Astrocyte of the cerebellum (primary cell): ENCODE measurements at places on chromosomes 7 and 10.

- no peak for DNase-seq
Observed at GRCh38 chr7:95758187-95758586, 14.2 kb upstream of the DYNC1I1 start.

DNA sequence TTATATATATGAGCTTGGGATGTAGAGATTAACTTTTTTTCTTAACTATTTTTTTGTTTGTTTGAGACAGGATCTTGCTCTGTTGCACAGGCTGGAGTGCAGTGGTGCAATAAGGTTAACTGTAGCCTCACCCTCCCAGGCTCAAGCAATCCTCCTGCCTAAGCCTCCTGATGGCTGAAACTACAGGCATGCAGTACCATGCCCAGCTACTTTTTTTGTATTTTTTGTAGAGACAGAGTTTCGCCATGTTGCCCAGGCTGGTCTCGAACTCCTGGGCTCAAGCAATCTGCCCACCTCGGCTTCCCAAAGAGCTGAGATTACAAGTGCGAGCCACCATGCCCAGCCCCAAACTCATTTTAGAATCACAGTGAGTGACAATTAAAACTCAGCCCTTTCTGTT lies 105.2 kb downstream of the CUBN start:
- no peak for DNase-seq

DNA sequence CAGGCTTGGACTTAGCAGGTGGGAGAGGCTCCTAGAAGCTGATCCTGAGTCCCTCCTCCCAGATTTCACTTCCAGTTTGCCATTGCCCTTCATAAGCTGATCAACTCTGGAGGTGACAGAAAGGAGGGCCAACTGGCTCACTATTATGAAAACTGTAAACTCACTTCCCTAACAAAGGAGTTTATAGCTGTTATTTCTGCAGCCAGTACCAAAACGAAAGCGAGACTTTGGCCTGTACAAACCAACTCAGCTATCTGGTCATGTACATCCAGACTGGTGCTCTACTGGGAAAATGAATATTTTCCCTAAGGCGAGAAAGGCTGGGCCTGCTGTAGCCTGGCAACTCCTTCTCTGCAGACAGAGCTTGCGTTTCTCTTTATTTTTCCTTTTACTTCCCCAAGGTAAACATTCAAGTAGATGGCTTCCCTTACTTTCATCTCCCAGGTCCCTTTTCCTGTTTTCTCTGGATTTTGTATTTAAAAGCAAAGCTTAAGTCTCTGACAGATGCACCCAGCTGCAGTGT lies 54.7 kb downstream of the GALNT17 start:
- DNase-seq: no peak

- no peak for DNase-seq
Observed at GRCh38 chr10:13072339-13072738, 27.6 kb upstream of the OPTN start.

- DNase-seq: no peak
Observed at GRCh38 chr10:95569368-95569767, 8.2 kb upstream of the SORBS1 start.

GRCh38 chr7:69819333-69819705 lies 221.0 kb downstream of the AUTS2 start:
- DNase-seq: no peak

- DNase-seq: no peak
Observed at GRCh38 chr10:103651333-103651732, 157.8 kb downstream of the NEURL1 start.

DNA sequence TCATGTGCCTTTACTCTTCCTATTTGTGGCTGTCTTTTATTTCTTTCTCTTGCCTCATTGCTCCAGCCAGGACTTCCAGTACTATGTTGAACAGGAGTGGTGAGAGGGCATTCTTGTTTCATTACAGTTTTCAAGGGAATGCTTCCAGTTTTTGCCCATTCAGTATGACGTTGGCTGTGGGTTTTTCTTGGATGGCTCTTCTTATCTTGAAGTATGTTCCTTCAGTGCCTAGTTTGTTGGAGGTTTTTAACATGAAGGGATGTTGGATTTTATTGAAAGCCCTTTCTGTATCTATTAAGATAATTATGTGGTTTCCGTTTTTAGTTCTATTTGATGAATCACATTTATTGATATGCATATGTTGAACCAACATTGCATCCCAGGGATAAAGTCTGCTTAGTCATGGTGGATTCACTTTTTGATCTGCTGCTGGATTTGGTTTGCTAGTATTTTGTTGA lies 96.8 kb downstream of the GLCCI1 start:
- DNase-seq: peak; percentile 92

DNA sequence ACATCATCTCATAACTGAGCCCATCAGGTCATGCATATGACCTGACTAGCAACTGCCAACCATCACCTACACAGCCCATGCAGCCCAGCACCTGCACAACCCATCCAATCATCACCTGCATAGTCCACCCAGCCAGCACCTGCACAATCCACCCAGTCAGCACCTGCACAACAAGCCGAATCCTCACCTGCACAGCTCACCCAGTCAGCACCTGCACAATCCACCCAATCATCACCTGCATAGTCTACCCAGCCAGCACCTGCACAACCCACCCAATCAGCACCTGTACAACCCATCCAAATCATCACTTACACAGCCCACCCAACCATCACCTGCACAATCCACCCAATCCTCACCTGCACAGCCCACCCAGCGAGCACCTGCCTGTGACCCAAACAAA lies 33.4 kb upstream of the WDFY4 start:
- DNase-seq: no peak

GRCh38 chr7:50400114-50400513 lies 50.0 kb downstream of the FIGNL1 start:
- no peak for DNase-seq

GRCh38 chr10:24307696-24308485 lies 99.0 kb downstream of the KIAA1217 start:
- DNase-seq: peak; percentile 75

GRCh38 chr7:84610390-84610789 lies 415.8 kb upstream of the SEMA3A start:
- no peak for DNase-seq

GRCh38 chr7:99035723-99036545 lies 108.0 kb downstream of the SMURF1 start:
- DNase-seq: no peak

- no peak for DNase-seq
Observed at GRCh38 chr10:71264345-71265200, 52.2 kb downstream of the UNC5B start.

DNA sequence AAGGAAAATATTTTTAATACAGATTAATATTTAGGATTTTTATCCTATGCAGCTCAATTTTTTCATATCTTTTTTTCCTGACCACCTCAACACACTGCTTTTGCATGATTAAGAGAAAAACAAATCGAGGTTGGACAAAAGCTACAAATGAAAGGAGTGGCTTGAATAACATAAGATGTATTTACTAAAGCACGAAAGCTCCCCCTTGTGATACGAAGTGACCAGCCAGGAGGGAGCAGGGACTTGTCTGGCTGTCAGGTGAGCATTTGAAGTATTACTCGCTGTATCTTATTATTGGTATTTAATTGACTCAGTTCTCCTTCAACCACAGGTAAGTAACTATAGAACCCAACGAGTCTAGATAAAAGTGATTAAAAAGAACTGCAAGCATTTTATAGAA lies 265.2 kb upstream of the PHF14 start:
- no peak for DNase-seq

- no peak for DNase-seq
Observed at GRCh38 chr10:107767185-107767584, 602.7 kb upstream of the SORCS1 start.

- peak; percentile 31 for DNase-seq
Observed at GRCh38 chr10:57992321-57993077, 275.2 kb downstream of the IPMK start.

DNA sequence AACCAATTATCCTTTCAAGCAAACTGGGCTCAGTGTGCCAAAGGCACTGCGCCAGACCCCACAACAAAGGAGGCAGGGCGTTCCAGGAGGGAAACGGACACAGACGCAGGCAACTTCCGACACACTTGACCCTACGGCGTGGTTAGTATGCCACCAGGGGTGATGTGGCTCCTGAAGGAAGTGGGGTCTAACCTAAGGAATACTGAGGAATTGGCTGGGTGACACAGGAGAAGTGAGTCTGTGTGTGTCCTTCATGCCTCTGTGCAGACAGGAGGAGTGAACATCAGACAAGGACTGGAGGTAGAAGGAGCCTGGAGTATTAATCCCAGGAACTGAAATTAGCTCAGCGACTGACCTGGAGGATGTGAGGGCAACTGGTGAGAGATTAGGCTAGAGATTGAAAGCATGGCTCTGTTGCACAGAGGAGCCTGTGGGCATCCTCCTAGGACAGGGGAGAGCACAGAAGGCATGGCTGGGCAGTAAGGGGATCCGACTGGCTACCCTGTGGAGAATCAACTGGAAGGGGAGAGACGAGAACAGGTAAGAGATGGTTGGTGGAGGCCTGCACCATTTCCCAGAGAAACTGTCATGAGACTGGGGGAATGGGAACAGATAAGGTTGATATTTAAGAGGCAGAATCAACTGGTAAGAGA lies 27.8 kb downstream of the GSDME start:
- no peak for DNase-seq

GRCh38 chr10:48697821-48698764 lies 13.4 kb downstream of the WDFY4 start:
- no peak for DNase-seq

GRCh38 chr10:4450981-4451908 lies 374.8 kb upstream of the AKR1E2 start:
- peak; percentile 18 for DNase-seq

DNA sequence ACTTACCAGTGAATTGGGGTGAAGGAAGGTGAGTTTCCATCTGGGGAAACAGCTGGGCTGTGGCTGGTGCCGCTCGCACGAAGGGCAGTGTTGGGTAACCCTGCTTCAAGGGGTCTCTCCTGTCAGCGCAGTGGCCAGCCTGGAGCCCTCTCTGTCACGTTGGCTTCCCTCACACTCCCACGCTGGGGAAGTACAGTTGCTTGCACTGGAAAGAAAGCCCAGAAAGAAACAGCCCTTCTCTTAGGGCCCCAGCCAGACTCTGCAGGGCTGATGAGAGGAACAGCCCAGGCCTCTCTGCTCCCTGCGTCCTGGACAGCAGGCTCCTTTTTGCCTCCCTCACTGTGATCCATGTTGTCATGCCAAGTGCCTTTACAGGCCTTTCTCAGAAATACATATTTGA lies 40.3 kb upstream of the TRIM8 start:
- no peak for DNase-seq

DNA sequence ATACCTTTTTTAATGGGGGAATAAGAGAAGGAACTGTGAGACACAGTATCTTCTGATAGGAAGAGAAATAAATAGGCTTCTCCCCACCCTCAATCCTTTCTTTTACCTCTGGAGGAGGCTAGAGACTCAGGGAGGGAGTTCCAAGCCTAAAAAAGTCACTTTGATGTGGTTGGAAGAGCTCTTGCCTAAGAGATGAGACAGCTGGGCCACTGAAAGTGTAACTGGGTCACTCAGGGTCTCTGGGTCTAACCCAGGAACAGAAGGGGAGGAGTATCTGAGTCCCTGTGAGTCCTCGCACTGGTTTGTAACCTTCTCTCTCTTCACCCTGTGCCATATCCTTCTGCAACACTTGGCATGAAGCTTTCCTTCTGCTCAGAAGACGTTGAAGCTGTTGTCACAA lies 222.9 kb upstream of the AGK start:
- no peak for DNase-seq

DNA sequence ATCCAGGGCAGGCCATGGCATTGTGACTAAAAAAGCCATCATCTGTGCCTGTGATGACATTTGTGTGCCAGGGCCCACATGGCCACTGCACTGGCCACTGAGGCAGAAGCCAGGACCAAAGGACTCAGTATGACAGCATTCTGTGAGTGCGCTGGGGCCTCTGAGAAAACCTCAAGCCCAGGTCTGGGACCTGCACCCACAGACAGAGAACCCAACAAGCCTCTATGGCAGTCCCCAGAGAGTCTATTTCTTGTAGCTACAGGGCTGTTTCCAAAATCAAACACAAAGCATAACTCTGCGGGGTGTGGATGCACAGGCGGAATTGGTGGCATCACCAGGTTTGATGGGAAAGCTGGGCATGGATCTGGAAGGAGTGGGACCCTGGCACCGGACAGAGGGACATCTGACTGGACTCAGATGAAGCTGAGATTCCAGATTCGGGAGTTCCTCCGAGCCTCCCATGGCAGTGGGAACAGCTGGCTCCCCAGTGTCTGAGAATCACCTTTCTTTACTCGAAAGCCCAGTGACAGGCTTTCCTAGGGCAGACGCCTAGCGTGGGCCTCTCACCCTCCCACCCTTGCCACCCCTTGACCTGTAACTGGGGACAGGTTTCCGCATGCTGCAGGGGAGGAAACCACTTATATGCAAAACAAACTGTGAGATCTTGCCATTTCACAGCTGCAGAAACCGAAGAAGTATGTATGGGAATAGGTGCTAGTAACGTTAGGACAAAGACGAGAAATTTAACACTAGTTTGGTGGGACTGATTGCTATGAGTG lies 70.6 kb upstream of the RHEB start:
- no peak for DNase-seq

- no peak for DNase-seq
Observed at GRCh38 chr7:86558680-86559501, 84.8 kb upstream of the GRM3 start.

- DNase-seq: no peak
Observed at GRCh38 chr10:43945094-43945730, 296.5 kb upstream of the ZNF32 start.

GRCh38 chr10:63720072-63720537 lies 198.9 kb downstream of the REEP3 start:
- DNase-seq: peak; percentile 32

GRCh38 chr10:8214587-8214986 lies 160.1 kb downstream of the GATA3 start:
- DNase-seq: no peak

DNA sequence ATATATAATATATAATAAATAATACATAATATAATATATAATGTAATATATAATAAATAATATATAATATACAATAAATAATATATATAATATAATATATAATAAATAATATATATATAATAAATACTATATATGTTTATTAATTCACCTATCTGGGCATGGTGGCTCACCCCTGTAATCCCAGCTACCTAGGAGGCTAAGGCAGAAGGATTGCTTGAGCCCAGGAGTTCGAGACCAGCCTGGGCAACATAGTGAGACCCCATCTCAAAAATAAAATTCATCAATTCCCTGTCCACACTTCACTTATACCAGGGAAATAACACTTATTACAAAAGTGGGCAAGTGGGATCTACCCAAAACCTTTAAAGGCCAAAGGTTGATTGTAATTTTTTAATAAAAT lies 281.1 kb downstream of the PRPF18 start:
- DNase-seq: no peak

DNA sequence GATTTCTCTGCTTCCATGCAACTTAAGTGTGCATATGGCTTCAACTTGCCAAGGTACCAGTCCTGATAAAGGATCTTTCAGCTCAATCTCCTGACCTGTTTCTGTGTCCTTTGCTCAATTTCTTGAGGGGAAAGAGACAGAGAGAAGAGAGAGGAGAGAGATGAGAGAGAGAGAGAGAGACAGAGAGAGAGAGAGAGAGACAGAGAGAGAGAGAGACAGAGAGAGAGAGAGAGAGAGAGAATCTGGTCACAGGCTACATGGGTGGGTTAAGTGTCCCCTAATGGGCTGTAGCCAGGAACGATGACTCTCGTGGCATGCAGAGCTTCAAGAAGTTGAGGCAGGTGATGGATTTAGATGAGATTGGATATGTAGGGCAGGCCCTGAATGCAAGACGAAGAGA lies 335.2 kb upstream of the PRKCQ start:
- DNase-seq: no peak
